Activated CD4-positive, alpha-beta T cell treated with anti-CD3 and anti-CD28 coated beads for 4 hours (primary cell): ENCODE measurements at places on chromosomes 6 and 20.

- no peak for DNase-seq
These were observed 136.0 kb downstream of the AIG1 start for GRCh38 chr6:143196525-143197225.

GRCh38 chr20:53805895-53806384 is 212.3 kb upstream of the ZNF217 start:
- DNase-seq = no peak

DNA sequence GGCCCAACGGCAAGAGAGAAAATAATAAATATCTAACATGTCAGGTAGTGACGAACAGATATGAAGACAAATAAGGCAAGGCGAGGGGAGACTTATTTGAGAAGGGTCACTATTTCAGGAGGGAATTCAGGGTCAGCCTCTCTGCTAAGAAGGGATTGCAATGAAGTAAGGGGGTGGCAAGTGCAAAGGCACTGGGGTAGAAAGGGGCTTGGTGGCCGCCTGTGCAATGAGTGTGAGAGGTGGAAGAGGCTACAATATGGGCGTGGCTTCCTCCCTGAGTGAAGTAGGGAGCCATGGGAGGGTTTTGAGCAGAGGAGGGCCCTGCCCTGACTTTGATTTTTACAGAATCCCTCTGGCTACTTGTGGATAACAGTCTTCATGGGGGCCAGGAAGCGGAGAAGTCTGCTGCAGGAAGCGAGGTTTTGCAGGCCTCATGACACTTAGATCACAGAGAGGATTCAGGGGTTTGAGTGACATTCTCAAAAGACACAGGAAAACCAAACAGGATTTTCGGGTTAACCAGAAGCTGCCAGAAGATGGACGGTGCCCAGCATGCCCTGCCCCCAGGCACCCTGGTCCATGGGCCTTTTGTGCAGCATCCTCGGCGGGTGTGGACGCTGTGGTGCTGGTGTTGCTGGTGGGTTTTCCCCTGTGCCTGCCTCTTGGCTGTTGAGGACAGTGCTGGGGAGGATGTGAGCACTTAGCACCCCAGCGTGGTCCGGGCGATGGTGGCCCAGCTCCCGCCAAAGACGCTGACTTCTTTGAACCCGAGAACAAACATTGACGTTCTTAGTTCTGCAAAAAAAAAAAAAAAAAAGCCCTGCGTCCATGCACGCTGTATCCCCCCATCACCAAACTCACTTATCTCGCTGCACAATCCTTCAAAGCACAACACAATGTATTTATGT is 124.2 kb upstream of the PTPN1 start:
- DNase-seq = no peak

DNA sequence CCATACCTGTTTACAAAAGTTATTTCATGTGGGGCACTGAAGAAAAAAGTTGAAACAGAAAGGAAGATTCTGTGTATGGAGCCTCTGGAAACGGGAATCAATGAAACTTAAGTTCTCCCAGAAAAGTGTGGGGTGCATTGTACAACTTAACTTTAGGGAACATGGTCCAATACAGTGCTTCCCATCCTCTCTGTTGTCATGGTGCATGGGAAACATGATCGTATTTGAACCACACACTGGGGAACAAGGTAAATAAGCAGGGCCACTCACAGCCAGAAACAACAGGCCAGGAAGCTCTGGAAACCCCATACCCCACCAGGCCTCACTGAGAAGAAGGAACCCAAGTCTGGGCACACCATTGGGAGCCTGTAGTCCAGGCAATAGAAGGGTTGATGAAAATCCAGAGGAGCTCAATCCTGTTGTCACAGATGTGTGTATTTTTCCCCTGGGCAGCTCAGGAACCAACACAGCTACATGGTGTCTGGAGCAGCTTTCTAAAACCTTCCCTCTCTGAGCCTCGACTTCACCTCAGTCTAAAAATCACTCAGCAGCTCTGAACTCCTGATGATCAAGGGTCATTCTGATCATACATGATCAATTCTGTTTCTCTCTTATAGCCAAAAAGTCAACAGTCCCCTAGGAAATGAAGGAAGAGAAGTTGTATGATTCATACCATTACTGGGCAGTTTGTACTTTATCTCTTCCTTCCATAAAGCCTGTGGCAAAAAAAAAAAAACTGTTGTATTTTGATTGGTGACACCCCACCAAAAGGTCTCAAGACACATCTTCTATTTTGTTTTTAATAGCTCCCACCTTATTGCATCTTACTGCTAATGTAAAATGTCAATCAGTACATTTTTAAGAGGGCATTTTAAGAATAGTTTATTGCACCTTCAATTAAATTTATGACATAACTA is 198.5 kb upstream of the TAB2 start:
- DNase-seq = no peak

GRCh38 chr6:160379466-160379865 is 31.3 kb downstream of the SLC22A3 start:
- no peak for DNase-seq

GRCh38 chr20:5865604-5866003 is 84.7 kb downstream of the TRMT6 start:
- no peak for DNase-seq

- DNase-seq = no peak
These were observed 21.6 kb upstream of the TRIM27 start for GRCh38 chr6:28945349-28945748.

GRCh38 chr6:4281341-4282293 is 146.2 kb upstream of the ECI2 start:
- DNase-seq = no peak

GRCh38 chr20:50270569-50270968 is 79.9 kb downstream of the CEBPB start:
- DNase-seq = no peak

GRCh38 chr6:40425192-40425919 is 161.8 kb downstream of the LRFN2 start:
- DNase-seq = no peak

GRCh38 chr20:51910321-51911050 is 108.2 kb upstream of the SALL4 start:
- no peak for DNase-seq
